ENCODE measurements at places on chromosomes 1 and 21.
A peak's percentile ranks its signal among the peaks of the same experiment; 100 is the strongest.

GRCh38 chr1:92998821-92999220 is 37.6 kb upstream of the DIPK1A start:
- no peak for DNase-seq

GRCh38 chr1:239810061-239810481 is 281.6 kb upstream of the FMN2 start:
- peak; percentile 79 for DNase-seq

DNA sequence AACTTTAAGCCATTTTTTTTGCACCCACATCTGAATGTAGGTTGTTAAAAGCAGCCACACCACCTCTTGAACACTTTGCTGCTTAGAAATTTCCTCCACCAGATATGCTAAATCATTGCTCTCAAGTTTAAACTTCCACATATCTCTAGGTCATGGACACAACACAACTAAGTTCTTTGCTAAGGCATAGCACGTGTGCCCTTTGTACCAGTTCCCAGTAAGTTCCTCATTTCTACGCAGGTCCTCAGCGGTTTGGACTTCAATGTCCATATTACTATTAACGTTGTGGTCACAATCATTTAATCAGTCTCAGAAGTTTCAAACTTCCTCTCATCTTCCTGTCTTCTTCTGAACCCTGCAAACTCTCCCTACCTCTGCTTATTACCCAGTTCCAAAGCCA is 661.6 kb upstream of the PKN2 start:
- no peak for DNase-seq

- DNase-seq: no peak
These were observed 104.4 kb upstream of the DPT start for GRCh38 chr1:168833362-168833761.
